T-cell (primary cell): ENCODE measurements at places on chromosomes 16 and 17.

DNA sequence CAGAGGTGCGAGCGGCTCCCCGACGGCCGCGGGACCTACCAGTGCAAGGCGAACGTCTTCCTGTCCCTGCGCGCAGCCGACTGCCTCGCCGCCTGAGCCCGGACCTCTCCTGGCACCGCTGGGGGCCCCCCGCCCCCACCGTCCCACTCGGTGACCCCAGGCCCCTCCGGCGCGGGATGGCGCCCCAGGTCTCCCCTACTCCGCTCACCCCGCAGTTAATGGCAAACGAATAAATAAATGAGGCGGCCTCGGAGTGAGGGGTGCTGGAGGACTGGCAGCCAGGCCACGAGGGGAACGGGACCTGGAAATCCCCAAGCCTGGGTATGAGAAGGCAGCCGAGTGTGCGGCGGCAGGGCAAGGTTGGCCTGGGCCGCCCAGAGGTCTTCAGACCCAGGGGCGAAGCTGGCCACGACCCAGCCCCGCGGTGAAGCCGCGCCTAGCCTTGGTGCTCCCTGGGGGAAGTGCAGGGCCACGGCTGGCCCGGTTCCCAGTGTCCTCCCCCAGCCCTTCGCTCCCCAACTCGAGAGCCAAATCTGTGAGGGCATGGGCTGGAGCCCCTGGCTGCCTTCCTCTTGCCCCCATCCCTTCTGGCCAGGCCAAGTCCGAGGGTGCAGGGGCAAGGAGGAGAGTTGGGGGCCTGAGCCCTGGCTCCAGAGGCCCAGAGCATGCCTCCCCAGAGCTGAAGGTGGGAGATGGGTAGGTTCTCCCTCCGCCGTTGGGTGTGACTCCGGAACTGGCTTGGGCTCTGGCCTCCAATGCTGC lies 796 bp downstream of the NPB start:
- no peak overlapping the region for H3K4me3 ChIP-seq
- no peak for DNase-seq
- no peak overlapping the region for H3K27ac ChIP-seq

GRCh38 chr17:65173284-65173793 lies 36.2 kb downstream of the RGS9 start:
- H3K4me1 ChIP-seq, result peaks cover 41% of the 10 kb centered on the region
- peak overlapping the region; percentile 59 for H3K27ac ChIP-seq
- H3K4me3 ChIP-seq, result no peak overlapping the region
- H3K27me3 ChIP-seq, result no peaks in the 10 kb centered on the region
- peak; percentile 67 for DNase-seq

DNA sequence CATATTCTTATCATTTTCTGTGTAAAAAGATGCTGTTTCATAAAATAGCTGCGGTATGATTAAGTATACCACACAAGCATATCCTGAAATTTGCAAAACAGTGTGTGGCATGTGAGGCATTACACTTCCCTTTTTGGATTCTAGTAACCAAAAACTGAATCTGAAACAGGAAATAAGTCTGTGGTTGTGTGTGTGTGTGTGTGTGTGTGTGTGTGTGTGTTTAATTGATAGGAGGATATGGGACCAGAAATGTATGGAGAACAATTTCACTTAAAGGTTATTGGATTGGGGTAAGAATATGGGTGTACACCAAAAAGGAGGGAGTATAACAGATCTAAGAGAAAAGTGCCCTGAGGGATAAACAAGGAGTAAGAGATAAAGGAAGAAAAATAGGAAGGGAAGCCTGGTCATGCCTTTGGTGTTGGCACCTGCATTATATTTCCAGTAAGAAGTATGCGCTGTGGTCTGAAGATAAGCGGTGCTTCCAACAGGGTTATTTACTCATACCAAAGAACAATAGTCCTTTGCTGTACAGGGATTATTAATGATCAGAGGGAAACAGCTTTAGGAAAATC lies 4.0 kb downstream of the LYRM1 start:
- no peaks in the 10 kb centered on the region for H3K36me3 ChIP-seq
- peaks cover 18% of the 10 kb centered on the region for H3K4me1 ChIP-seq
- H3K4me3 ChIP-seq, result no peak overlapping the region
- no peaks in the 10 kb centered on the region for H3K27me3 ChIP-seq
- peak; percentile 9 for DNase-seq

DNA sequence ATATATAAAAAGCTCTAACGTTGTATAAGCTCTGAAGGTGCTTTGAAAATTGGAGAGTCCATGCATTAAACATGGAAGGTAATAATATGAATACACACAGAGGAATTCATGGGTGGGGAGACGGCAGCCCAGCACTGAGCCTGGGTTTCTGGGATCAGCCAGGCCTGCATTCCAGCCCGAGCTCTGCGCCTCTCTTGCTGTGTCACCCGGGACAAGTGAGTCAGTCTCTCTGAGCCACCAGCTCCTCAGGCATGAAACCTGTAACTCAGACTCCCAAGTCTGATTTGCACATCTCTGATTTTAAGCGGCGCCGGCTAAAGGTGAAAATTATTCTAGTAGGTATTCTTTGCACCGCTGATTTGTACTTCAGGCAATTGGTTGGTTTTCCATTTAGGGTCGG lies 238.8 kb downstream of the MRTFB start:
- DNase-seq, result no peak
- H3K36me3 ChIP-seq, result no peaks in the 10 kb centered on the region
- H3K4me1 ChIP-seq, result peaks cover 38% of the 10 kb centered on the region
- H3K27ac ChIP-seq, result no peak overlapping the region
- H3K4me3 ChIP-seq, result no peak overlapping the region

DNA sequence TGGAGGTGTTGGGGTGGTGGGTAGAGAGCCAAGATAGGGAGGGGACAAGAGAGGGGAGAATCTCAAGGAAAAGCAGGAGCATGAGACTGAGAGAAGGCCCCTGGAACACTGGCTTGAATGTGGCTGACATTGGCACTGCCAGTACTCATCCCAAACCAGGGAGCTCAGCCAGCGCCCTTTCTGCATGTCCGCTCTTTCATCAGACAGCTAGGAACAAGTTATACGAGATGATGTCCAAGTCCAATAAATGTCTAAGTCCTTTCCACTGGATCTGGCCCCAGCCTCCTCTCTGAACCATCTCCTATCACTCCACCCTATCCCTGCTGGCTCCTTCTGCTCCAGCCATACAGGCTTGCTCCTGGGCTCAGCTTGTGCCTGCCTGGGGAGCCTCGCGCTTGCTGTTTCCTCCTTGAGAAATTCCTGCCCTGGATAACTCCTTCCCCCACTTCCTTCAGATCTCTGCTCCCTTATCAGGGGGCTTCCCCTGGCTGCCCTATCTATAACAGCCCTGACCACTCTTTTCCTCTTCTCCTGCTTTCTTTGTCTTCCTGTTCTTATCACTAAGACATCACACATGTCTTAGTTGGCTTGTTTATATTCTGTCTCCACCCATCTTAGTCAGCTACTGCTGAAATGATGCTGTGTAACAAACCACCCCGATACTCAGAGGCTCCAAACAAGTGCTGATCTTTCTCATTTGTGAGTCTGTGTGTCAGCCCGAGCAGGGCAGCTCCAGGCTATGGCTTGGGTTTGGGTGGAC lies 37.1 kb upstream of the MEOX1 start:
- peaks cover 37% of the 10 kb centered on the region for H3K27me3 ChIP-seq
- no peaks in the 10 kb centered on the region for H3K36me3 ChIP-seq
- H3K4me3 ChIP-seq, result no peak overlapping the region
- no peak overlapping the region for H3K27ac ChIP-seq
- peaks cover 21% of the 10 kb centered on the region for H3K4me1 ChIP-seq
- DNase-seq, result no peak

DNA sequence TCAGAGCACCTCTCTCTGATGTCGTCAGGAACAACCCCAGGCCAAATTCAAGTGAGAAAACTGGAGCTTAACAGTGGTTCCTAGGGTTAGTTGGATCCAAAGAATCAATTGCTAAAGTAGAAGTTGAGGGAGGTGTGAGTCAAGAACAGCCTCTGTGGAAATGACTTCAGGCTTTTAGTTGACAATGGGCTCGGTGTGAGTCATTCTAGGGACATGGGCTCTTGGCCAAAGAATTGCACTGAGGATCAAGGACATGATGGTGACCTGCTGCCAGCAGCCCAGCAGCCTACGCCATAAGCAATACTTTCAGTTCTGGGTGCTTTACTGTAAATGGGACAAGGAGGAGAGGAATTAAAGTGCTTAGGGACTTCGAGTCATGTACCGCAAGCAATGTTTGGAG lies 32.1 kb upstream of the SMURF2 start:
- H3K36me3 ChIP-seq, result no peaks in the 10 kb centered on the region
- H3K27ac ChIP-seq, result no peak overlapping the region
- H3K4me1 ChIP-seq, result no peaks in the 10 kb centered on the region
- no peak overlapping the region for H3K4me3 ChIP-seq
- DNase-seq, result no peak

- H3K4me1 ChIP-seq, result no peaks in the 10 kb centered on the region
- peak overlapping the region; percentile 17 for H3K4me3 ChIP-seq
- H3K27ac ChIP-seq, result peak overlapping the region; percentile 29
- peaks cover 3% of the 10 kb centered on the region for H3K36me3 ChIP-seq
These were observed 11.2 kb downstream of the GALK1 start for GRCh38 chr17:75753514-75754377.

- H3K4me3 ChIP-seq, result no peak overlapping the region
- no peak for DNase-seq
- H3K27me3 ChIP-seq, result peaks cover 29% of the 10 kb centered on the region
These were observed 15.7 kb downstream of the ASGR2 start for GRCh38 chr17:7098802-7099459.

- peak overlapping the region; percentile 68 for H3K4me3 ChIP-seq
- peak; percentile 58 for DNase-seq
- peaks cover 15% of the 10 kb centered on the region for H3K27me3 ChIP-seq
- peaks cover 6% of the 10 kb centered on the region for H3K4me1 ChIP-seq
These were observed 16.0 kb downstream of the SOX8 start for GRCh38 chr16:997440-998051.

DNA sequence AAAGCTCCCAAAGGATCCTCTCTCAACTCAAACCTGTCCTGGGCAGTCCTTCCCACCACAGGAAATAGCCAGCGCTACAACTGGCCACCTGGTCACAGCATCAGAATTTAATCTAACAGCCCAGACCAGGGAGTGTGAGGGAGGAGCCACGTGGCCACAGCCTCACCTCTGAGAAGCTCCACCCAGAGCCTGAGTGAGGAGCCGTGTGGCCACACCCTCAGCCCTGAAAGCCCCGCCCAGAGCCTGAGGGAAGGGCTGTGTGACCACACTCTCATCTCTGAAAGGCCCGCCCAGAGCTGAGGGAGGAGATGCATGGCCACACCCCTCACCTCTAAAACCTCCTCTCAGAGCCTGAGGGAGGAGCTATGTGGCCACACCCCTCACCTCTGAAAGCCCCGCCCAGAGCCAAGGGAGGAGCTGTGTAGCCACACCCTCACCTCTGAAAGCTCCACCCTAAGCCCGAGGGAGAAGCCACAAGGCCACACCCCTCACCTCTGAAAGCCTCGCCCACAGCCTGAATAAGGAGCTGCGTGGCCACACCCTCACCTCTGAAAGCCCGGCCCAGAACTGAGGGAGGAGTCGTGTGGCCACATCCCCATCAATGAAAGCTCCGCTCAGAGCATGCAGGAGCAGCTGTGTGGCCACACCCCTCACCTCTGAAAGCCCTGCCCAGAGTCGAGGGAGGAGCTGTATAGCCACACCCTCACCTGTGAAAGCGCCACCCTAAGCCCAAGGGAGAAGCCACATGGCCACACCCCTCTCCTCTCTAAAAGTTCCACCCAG lies 28.6 kb downstream of the SLC38A8 start:
- H3K36me3 ChIP-seq, result no peaks in the 10 kb centered on the region
- peak; percentile 18 for DNase-seq
- H3K27ac ChIP-seq, result no peak overlapping the region
- H3K4me3 ChIP-seq, result no peak overlapping the region
- H3K4me1 ChIP-seq, result no peaks in the 10 kb centered on the region
- peaks cover 17% of the 10 kb centered on the region for H3K27me3 ChIP-seq

- no peaks in the 10 kb centered on the region for H3K4me1 ChIP-seq
- no peaks in the 10 kb centered on the region for H3K36me3 ChIP-seq
- no peak overlapping the region for H3K27ac ChIP-seq
- no peak for DNase-seq
- peaks cover 25% of the 10 kb centered on the region for H3K27me3 ChIP-seq
These were observed 12.2 kb downstream of the PPL start for GRCh38 chr16:4924593-4925292.

- no peaks in the 10 kb centered on the region for H3K27me3 ChIP-seq
- no peak for DNase-seq
- H3K27ac ChIP-seq, result no peak overlapping the region
- no peaks in the 10 kb centered on the region for H3K36me3 ChIP-seq
- H3K4me1 ChIP-seq, result no peaks in the 10 kb centered on the region
These were observed 34.1 kb upstream of the MMP2 start for GRCh38 chr16:55444754-55445485.

DNA sequence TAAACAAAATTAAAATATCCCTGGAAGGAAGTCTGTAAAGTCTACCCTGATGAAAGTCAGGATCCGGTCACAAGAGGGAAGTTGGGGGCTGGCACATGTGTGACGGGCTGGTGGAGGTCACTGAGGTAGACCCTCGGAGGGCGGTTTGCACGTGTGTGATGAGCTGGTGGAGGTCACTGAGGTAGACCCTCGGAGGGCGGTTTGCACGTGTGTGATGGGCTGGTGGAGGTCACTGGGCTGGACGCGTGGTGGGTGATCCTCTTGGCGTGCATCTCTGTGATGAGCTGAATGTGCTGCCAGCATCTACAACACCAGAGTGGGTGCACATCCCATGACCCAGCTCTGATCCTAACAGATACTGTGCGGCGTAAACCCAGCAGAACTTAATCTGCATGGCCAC lies 43.7 kb upstream of the METRNL start:
- no peak overlapping the region for H3K27ac ChIP-seq
- no peaks in the 10 kb centered on the region for H3K4me1 ChIP-seq
- no peak for DNase-seq
- H3K36me3 ChIP-seq, result peaks cover 7% of the 10 kb centered on the region

GRCh38 chr17:45338023-45338781 lies 21.4 kb upstream of the MAP3K14 start:
- H3K4me1 ChIP-seq, result peaks cover 2% of the 10 kb centered on the region
- H3K27me3 ChIP-seq, result peaks cover 17% of the 10 kb centered on the region
- H3K4me3 ChIP-seq, result no peak overlapping the region

- no peak overlapping the region for H3K27ac ChIP-seq
- H3K36me3 ChIP-seq, result no peaks in the 10 kb centered on the region
- H3K4me1 ChIP-seq, result no peaks in the 10 kb centered on the region
- H3K27me3 ChIP-seq, result no peaks in the 10 kb centered on the region
- DNase-seq, result no peak
These were observed 266.7 kb downstream of the SHISA9 start for GRCh38 chr16:13168091-13168572.

DNA sequence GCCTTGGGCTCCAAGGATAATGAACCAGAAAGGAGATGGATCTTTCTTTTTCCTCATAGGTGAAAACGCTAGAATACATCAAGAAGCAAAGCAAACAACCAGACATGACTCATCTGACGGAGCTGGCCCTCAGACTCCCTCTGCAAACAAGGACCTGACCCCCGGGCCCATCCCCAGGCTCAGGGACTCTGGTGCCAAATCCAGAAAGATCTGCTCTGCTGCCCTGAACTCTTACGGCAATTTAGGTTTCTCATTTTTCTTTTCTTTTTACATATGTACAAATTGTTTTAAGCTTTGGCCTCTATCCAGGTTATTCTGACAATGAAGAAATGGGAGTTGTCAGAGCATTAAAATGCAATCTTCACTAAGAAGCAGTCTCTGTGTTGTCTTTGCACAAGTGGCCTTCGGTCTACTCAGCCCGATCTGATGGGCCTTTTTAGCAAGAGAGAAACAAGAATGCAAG lies 17.7 kb downstream of the KNOP1 start:
- no peak overlapping the region for H3K27ac ChIP-seq
- peaks cover 10% of the 10 kb centered on the region for H3K36me3 ChIP-seq
- no peak overlapping the region for H3K4me3 ChIP-seq
- peaks cover 23% of the 10 kb centered on the region for H3K4me1 ChIP-seq
- H3K27me3 ChIP-seq, result no peaks in the 10 kb centered on the region
- DNase-seq, result no peak
